Suprapubic skin (tissue), 4 donors: ENCODE measurements at places on chromosomes 13 and 19. TPM values are rescaled to one million over a fixed set of nuclear protein-coding genes. Genes with fewer than 3 reads are reported as not detected.

The KCNN4 gene
- total RNA-seq: 51.3 TPM

The C1QTNF9 gene
- total RNA-seq: not detected

The TMEM38A gene
- 2.8 TPM for total RNA-seq

The ZNF563 gene
- 6.4 TPM for total RNA-seq

DNA sequence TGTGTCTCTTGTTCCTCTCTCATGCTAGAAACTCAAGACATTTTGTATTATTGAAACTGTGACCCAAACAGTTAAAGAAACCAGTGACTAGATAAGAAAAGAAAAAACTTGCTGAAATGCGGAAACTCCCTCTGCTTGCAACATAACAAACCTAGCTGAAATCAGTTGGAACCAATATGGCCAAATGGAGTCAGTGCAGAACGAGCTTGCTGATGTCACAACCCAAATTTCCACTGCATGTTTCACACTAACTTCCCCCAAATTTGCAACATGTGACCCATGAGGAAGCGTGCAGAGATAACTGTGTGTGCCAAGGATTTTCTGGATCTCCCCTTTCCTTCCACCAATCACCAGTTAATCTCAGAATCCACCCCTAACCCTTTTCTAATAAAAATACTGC, 208.0 kb downstream of the DLEU7 start:
- no peak for DNase-seq

The TEAD2 gene
- total RNA-seq: 15.0 TPM

- no peak for DNase-seq
These were observed 637.0 kb upstream of the SLC10A2 start for GRCh38 chr13:103703246-103703645.

GRCh38 chr13:23993680-23993985, 96.3 kb upstream of the C1QTNF9B start:
- DNase-seq: no peak
